ENCODE measurements at places on chromosomes 4 and X. TPM values are rescaled to one million over a fixed set of nuclear protein-coding genes. Genes with fewer than 3 reads are reported as not detected.
A peak's percentile ranks its signal among the peaks of the same experiment; 100 is the strongest.

GRCh38 chr4:476501-476900 lies 22.5 kb downstream of the ZNF721 start:
- no peak for DNase-seq

- no peak for DNase-seq
These were observed 39.9 kb downstream of the PSAPL1 start for GRCh38 chr4:7394681-7395451.

EXOC1L gene
- total RNA-seq = not detected

DGKK gene
- 0.04 TPM for total RNA-seq

DNA sequence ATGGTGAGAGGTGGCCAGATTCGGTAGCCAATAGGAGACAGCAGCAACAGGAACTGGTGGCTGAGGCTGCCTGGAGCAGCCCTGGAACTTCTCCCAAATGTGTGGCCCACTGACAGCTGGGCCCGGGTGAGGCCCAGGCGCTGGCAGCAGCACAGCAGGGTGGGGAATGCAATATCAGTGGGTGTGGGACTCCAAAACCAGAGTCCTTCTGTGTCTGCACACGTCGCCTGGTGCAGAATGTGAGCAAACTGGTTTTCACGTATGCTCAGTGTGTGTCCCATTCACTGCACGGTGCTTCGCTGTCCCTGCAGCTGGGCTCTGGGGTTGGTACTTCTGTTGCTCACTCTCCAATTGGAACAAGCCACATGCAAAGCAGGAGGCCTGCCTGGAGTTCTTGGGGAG lies 14.4 kb upstream of the CENPU start:
- DNase-seq = peak; percentile 28

GRCh38 chrX:40671126-40671525 lies 23.8 kb upstream of the CXorf38 start:
- no peak for DNase-seq

RAB39B gene
- 1.7 TPM for total RNA-seq

- no peak for DNase-seq
These were observed 281.0 kb downstream of the RAB28 start for GRCh38 chr4:13203101-13203500.

HSFX4 gene
- total RNA-seq = not detected

- DNase-seq = no peak
These were observed 158.0 kb downstream of the REPS2 start for GRCh38 chrX:17104433-17104832.

SPARCL1 gene
- total RNA-seq = 6.6 TPM

DNA sequence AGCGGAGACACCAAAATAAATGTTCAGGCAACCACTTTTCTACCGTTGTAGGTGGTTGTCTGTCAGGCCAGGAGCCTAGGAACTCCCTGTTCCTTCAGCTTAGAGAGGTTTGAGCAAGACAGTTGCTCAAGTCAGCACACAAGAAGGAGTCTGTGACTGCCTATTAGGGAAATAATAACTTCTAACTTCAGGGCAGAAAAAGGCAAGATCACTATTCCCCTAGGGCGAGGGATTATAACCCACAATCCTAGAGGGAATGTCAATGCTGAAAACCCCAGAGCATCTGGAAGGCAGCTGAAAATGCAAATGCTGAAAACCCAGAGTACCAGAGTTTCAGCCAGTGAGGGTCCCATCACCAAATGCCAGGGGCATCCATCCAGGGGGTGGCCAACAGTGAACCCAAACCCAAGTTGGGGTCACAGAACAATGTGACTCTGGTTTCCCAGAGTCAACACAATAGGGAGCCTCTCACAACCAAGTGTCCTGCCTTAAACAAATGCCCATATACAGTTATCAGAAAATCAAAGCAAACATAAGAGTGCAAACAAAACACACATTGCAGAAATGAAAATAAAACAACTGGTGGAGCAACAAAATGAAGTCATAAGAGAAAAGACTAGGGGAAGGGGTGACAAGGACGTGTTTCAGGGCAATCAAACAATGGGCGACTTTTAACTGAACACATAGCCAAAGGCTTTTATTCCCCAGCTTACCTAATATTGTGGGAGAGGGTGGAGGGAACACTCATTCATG lies 27.6 kb downstream of the MORF4L2 start:
- DNase-seq = no peak

- no peak for DNase-seq
These were observed 15.0 kb downstream of the ADD1 start for GRCh38 chr4:2858451-2859217.

NLGN3 gene
- 3.5 TPM for total RNA-seq

Data from mesothelial cell of epicardium (in vitro differentiated cells).